H9 (cell line): ENCODE measurements at places on chromosomes 3 and 15.
A peak's percentile ranks its signal among the peaks of the same experiment; 100 is the strongest.

- DNase-seq, result no peak
Observed at GRCh38 chr3:182258538-182259177, 534.6 kb upstream of the ATP11B start.

DNA sequence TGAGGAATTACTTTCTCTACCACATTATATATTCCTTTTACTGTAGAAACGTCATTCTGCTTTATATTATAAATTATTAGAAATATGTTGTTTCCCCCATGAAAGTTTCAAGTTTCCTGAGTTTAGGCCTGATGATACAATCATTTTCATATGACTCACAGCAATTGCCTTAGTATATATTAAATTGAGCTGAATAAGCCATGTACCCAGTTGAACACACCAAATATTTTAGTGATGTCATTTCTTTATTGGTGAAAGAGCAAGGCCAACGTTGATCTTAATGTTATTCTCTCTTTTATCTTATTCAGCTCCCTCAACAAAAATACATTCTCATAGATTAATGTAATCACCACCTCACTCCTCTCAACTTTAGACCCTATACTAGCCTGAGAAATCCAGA, 30.8 kb downstream of the B3GNT5 start:
- DNase-seq, result no peak

DNA sequence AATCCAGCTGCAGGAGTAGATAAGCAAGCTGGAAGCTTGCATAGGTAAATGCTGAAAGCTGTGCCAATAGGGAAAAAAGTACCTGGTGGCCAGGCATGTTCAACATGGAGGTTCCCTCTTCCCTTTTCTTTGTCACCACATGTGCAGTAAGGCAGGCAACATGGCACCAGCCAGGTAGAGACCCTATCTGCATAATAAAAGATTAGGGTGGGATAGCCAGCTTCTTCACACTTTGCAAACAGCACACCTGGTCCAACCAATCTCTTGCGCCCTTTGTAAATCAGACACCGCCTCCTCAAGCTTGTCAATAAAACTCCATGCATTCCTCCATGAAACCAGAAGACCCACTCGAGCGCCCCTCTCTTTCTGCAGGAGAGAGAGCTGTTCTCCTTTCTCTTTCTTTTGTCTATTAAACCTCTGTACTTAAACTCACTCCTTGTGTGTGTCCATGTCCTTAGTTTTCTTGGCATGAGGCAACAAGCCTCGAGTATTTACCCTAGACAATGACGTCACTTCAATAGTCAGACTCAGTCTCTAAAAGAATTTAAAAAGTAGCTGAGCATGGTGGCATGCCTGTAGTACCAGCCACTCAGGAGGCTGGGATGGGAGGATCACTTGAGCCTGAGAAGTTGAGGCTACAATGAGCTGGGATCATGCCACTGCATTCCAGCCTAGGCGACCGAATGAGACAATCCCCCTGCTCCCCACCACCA, 256.3 kb downstream of the SCAPER start:
- DNase-seq, result peak; percentile 57

GRCh38 chr15:41970456-41970855, 1.9 kb downstream of the EHD4 start:
- DNase-seq, result no peak

DNA sequence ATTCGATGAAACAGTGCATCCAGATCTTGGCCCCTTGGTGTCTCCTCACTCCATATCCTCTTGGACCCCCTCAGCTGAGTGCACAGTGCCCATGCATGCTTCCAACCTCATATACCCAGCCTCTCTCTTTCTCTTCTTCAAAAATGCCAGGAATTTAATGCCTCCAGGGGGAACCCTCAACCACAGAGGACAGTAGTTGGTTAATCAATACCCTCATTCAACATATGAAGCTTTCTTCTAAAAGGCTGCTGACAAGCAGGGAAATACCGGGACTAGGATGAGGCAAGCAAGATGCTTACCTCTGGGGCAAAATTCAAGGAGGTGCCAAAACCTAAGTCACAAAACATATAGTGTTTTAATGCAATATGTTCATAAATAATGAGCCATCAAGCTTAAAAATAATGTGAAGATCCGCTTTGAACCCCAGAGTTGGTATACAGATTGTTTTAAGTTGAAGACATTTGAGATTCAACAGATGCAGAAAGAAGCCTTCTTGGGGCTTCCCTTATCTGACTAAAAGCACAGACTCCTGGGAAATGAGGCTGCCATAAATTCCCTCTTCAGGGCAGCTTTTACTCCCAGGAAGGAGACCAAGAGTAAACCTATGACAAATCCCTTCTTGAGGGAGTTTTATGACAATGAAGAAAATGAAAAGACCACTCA, 48.2 kb upstream of the FHIT start:
- no peak for DNase-seq

DNA sequence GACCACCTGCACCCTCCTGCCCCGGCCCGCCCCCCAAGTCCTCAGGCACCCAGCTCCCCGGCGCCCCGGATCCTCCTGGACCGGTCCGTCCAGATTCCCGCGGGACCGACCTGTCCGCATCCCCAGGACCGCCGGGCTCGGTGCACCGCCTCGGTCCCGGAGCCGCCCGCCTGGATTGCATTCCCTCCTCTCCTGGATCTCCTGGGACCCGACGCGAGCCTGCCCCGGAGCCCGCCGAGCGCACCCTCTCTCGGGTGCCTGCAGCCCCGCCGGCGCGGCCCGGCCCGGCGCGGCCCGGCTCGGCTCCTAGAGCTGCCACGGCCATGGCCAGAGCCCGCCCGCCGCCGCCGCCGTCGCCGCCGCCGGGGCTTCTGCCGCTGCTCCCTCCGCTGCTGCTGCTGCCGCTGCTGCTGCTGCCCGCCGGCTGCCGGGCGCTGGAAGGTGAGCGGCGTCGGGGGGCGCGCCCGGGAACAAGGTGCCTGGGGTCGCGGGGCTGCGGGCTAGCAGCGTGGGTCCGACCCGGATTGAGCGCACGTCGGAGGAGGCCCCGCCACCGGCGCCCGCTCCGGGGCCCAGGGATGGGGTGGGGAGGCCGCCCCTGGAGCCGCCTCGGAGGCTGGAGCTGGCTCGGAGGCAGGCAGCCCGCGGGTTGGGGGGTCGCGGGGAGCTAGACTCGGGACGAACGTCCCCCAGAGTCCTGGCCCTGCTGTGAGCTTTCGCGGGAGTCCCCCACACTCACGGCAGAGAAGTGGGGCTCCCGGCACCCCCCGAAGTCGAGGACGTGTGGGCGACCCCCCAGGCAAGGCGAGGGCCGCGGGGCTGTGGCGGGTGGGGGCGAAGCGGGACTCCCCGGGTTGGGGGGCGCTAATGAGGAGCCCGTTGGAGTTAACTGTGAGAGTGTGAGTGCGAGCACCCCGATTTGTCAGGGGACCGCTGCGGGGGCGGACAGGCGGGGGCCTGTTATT, 610 bp downstream of the EPHB3 start:
- DNase-seq, result no peak

- no peak for DNase-seq
Observed at GRCh38 chr15:69734699-69735098, 282.1 kb downstream of the RPLP1 start.

DNA sequence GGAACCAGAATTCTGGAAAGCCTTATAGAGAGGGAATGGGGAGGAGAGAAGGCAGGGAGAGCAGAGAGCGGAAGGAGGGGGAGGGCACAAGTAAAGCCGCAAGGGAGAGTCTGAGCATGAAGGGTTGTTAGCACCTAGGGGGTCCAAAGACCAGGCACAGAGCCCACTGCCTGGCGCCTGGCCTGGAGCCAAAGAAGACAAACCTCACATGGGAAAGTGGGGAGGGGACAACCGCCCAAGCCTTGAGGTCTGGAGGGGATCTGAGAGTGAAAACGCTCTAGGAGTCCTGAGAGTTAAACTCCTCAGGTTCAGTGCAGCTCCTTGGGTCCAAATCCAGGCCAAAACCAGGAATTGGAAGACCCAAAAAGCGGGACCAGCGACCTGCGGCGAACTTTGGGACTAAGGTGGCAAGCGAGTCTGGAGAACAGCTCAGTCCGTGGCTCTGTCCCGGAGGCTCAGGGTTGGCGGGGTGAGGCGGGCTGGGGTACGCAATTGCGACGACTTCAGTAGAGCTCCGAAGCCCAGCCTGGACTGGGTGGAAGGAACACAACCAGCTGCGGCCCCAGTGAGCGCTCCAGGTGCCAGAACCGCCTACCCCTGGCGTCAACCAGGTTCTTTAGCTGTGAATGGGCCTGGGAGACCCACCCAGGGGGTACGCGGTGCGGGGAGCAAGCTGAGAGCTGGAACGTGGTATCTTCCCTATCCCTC, 807 bp upstream of the INAFM2 start:
- DNase-seq, result no peak

- DNase-seq, result no peak
Observed at GRCh38 chr3:85979034-85979433, 1011.9 kb downstream of the VGLL3 start.

- DNase-seq, result peak; percentile 36
Observed at GRCh38 chr3:41418961-41419691, 219.8 kb downstream of the CTNNB1 start.

DNA sequence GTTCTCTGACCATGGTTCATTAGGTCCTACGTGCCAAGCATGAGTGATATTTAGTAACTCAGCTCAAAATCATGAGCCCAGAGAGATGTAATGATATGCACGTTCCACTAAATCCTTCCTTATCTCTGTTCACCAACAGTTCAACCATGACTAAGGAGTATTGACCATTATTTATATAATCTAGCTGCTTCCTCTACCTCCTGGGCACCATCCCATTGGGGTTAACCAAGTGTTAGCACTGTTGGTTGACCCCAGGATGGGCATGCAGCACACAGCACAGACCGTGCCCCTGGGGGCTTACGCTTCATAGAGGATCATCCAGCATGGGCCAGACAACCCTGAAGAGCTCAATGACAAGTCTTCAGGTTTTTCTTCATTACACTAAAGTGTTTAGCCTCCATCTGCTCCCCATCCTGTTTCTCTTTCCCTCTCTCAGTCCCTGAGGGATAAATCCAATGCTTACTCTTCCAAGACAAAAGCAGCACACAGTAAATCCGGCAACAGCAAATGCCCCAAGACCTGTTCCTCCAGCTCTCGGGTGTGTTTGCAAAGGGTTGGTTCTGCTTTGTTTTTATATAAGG, 10.4 kb downstream of the FAM174B start:
- DNase-seq, result no peak
